ENCODE measurements at places on chromosomes 1 and 21. TPM values are rescaled to one million over a fixed set of nuclear protein-coding genes. Genes with fewer than 3 reads are reported as not detected.
A peak's percentile ranks its signal among the peaks of the same experiment; 100 is the strongest.

TARBP1 gene
- total RNA-seq, result 93.5 TPM

ZNF683 gene
- not detected for total RNA-seq

BSND gene
- not detected for total RNA-seq

NEGR1 gene
- total RNA-seq, result 80.6 TPM

DNA sequence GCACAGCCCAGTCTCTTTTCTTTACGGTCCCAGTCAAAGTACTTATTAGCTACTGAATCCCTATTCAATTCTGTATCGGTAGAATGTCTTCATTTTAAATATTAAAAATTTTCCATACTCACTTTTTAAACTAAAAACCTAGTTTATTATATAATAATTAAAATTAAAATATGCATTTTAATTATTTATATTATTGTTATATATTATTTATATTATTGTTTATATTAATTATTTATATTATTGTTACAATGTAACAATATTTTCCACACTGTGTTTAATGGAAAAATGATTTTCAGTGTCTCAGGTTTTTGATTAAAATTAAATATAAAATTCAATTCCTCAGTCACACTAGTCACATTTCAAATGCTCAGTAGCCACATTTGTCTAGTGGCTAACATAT is 18.2 kb upstream of the PPP2R5A start:
- no peak for DNase-seq

- no peak for DNase-seq
Measured at GRCh38 chr1:218705391-218705790, 360.3 kb downstream of the TGFB2 start.

DNA sequence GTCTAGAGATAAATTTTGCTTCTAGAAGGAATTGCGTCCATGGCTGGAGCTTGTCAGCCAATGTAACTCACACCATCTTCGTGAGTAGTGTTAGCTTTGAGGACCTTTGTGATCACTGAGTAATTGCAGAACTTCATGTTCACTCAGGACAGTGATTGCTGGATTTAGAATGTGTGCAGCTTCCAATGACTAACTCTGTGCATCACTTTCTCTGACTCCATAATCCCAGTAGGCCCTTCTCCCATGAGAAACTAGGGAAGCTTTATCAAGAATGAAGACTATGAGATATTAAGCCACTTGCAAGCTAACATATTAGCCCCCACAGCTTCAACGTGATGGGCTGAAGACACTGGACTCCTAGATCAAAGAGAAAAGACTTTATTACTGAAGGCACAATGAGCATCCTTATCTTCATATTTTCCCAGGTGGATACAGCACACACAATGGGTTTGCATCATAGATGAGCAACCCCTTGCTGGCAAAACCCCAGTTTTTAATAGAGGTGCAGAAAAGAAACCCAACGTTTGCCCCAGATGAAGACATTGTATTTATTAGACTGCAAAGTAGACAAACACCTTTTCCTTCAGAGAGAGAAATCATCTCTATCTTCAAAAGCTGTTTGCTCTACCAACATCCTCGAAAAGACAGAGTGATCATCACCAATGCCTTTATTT is 561.0 kb downstream of the LTN1 start:
- no peak for DNase-seq

DNA sequence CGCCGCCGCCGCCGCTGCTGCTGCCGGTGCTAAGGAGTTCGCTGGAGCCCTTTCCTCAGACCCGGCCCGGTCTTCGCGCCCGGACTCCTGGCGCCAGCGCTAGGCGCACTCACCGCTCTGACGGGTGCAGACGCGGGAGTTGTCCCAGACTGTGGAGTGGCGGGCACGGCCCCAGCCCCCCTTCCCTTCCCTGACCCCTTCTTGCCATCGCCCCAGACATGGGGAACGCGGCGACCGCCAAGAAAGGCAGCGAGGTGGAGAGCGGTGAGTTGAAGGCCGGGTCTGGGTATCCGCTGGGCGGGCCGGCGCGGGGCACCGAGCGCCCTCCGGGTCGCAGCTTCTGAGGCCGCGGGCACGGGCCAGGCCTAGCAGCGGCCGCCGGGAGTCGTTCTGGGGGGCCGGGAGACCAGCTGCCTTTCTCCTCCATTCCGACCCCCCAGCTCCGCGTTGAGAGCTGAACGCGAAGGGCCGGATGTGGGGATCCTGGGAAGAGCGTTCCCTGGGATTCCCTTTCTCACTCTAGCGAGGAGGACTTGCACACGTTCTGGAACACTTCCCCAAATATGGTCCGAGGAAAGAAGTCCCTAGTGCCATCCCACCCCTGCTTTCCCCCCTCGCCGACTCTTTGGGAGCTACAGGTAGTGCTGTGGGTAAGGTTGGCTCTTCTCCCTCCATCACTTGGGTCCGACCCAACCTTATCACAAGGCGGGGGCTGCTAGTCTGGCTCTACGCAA is 65.8 kb upstream of the PRKACB start:
- no peak for DNase-seq

DNA sequence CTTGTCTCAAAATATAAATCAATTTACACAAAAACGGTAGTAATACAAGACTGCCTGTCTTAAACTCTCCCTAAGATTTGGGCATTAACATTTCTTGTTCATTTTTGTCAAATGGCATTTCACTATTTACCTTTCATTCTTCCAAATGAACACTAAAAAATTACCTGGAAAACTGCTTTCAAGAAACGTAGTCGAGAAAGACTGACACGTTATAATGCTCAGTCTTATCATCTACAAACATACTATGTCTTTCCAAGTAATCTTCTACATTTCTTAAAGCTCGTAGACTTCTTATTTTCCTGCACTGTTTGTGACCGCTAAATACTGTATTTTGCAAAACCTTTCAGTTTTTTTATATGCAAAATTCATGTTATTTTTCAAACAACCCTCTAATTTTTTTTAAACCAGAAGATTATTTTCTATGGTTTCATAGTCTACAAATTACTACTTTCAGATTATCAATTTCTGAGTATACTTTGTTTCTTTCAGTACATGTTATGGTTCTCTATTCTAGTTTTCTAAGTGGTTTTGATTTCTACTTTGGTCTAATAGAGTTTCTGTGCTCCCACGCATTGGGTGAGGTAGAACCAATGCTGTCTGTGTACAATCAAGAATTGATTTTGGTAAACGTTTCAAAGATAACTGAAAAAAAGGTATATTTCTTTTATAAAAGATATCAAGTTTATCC is 336.4 kb downstream of the SMYD3 start:
- DNase-seq, result no peak

DNA sequence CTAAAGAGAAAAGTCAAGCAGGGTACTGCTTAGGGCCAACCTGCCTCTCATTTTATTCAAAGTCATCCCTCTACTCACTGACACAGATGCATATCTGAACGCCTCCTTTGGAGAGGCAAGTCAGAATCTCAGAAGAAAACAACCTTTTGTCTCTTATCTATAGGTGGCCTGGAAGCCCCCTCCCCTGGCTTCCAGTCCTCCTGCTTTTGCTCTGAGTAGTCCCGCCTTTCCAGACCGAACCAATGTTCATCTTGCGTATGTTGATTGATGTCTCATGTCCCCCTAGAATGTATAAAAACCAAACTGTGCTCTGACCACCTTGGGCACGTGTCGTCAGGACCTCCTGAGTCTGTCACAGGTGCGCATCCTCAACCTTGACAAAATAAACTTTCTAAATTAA is 81.8 kb downstream of the WDR4 start:
- DNase-seq, result no peak

- no peak for DNase-seq
Measured at GRCh38 chr21:45629046-45629981, 14.2 kb upstream of the PCBP3 start.

DNA sequence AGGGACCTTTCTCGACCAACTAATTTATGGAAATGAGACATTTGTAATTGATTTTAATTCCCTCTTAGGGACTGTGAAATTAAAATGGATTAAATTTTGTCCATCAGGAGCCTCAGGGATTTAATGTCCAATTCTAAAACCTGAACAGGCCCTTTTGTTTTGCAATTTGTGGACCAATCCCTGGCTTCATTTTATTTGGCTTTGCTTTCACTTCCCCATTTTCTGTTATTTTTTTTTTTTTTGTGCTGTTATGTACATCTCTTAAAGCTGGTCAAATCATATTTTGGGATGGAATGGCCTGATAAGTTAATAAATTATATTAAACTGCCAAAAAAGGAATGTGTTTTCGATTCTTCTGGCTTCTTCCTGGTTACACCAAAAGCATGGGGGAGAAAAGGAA is 28.9 kb downstream of the ZSCAN20 start:
- no peak for DNase-seq

DNA sequence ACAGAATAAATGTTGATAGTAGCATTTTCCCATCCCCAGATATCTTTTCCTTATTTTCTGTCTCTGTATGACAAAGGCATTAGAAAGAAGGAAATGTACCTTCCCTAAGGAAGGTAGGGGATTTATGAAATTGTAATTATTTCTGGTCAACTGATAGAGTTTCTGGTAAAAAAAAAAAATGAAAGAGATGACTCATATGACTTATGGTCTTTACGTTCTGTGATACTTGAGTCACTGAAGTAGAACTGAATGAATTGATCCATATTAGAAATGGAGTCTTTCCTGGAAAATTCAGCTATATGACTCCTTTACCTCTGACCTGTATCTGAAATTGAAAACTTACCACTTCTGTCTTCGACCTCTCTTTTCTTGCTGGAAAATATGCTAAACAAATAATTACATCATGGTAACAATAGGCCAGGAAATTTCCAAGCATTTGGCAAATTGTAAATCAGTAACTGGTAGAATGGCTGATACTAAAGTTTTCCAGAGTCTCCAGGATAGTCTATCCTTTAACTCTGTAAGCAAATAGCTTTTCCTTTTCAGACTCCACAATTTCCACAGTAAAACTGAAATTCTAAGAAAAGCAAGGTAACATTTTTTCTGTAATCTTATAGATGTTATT is 364.3 kb upstream of the PTBP2 start:
- no peak for DNase-seq

DNA sequence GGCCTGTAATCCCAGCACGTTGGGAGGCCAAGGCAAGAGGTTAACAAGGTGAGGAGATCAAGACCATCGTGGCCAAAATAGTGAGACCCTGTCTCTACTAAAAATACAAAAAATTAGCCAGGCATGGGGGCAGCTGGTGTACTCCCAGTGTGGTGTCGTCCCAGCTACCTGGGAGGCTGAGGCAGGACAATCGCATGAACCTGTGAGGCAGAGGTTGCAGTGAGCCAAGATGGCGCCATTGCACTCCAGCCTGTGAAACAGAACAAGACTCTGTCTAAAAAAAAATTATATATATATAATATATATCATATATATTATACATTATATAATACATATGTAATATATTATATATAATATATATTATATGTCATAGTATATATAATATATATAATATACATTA is 249.2 kb upstream of the TPTE start:
- no peak for DNase-seq

DNA sequence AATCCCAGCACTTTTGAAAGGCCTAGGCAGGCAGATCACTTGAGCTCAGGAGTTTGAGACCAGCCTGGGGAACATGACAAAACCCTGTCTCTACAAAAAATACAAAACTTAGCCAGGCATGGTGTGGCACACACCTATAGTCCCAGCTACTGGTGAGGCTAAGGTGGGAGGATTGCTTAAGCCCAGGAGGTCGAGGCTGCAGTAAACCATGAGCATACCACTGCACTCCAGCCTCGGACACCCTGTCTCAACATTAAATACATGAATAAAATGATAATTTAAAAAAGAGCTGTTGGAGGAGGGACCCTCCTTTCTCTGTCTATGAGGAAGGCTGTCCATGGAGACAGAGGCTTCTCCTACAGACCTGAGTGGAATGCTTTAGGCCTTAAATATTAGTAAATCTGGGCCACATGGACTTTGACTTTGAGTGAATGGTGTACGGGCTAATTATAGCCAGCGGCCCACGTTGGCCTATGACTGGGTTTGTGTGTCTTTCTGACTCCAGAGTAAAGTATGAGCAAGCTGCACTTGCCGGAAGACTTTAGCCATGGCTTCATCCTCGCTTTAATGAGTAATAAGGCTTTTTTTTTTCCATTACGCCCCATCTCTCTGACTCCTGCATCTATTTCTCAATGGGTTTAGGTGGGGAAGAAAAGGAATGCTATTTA is 21.3 kb downstream of the RAB3B start:
- no peak for DNase-seq

GRCh38 chr1:246588159-246588721 is 22.0 kb downstream of the CNST start:
- DNase-seq, result no peak

DNA sequence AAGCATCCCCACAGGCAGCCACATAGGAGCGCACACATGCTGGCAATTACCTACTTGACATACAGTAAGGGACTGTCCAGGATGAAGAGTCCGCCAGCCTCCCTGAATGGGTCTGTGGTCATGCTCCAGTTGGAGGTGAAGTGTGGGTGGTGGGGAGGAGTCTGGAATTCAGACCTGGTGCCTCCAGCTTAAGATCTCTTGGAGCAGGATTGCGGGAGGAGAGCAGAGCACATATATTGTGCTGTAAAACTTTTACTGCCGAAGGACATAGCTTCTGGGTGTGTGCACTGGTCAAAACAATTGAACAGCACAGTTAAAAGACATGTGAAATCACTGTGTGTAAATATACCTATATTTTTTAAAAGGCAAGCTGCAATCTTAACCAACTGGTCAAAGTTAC is 17.9 kb downstream of the STK40 start:
- no peak for DNase-seq

- peak; percentile 74 for DNase-seq
Measured at GRCh38 chr1:37325010-37325409, 149.4 kb upstream of the ZC3H12A start.

- no peak for DNase-seq
Measured at GRCh38 chr1:198241553-198241952, 84.8 kb downstream of the NEK7 start.

Data from dorsolateral prefrontal cortex (tissue), 122 donors.